ENCODE measurements at places on chromosomes 4 and X.

DNA sequence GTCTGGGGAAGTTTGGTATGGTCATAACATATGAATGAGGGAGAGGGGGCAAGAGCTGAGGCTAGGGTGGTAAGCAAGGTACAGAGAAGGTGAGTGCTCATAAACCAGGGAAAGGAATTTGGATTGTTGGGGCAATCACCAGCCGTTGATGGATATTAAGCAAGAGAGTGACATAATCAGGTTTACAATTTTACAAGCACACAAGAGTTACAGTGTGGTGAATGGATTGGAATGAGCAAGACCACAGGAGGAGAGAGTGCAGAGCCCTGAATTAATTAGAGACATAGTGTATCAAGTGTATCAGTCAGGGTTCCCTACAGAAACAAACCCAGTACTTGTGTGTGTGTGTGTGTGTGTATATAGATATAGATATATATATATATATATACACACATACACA is 18.7 kb upstream of the FMR1NB start:
- DNase-seq = no peak

- DNase-seq = no peak
Measured at GRCh38 chr4:2757426-2757825, 1.3 kb upstream of the TNIP2 start.

DNA sequence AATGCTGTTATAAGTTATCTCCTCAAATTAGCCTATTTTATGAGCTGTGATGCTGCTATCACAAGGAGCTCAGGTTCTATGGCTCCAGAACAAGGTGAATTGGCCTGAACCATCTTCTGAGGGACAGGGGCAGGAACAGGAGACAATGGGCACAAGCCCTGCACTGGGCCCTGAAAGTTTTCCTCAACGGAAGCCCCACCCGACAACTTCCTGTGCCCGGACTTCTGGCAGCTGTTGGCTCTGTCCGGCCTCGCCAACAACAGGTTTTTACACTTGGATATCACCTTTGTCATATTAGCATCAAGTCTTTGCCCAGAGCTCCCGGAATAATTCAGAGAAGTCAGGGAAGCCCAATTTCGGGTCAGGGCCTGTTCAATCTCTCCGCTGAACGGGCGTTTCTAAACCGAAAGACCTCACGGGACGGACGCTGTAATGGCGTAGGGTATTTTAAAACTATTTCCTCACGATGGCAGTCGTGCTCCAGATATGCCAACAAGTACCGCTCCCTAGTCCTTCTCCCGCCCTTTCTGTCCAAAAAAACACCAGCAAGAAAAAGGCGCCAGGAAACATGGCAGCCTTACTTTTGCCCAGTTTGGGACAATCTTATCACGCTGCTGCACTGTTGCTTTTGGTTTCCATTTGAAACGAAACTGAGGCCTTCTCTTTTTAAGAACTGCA is 201.0 kb upstream of the STK26 start:
- peak; percentile 83 for DNase-seq

DNA sequence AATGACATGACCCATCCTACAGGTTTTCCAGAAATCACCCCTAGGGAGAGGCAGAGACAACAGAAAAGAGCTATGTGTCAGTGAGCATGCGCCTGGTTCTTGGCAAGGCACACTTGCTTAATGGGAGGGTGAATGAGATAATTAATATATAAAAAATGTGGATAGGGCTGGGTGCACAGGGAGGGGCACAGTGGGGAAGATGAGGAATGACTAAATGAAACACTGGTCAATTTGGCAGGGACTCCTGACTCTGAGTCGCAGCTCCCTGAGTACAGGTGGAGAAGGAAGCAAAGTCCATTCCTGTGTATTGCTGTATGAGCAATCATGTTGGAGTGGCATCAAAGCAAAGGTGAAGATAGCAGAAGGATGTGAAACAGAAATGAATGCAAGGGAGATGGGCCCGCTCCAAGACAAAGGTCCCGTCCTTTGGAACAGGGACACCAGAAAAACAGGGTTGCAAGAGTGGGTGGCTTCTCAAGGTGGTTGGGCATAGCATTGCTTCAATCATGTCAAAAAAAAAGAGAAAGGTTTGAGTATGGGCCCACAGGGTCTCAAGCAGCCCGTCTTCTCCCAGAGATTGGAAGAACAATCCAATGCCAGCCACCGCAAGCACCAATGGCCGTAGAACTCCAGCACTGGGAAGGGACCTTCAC is 278.4 kb upstream of the AGTR2 start:
- no peak for DNase-seq

Measured in naive B cell (primary cell).